ENCODE measurements at places on chromosomes 16 and 17. TPM values are rescaled to one million over a fixed set of nuclear protein-coding genes. Genes with fewer than 3 reads are reported as not detected.

ADPRM gene
- total RNA-seq, result 26.0 TPM

GRCh38 chr16:64089697-64090096, 1032.2 kb downstream of the CDH11 start:
- DNase-seq, result no peak

DNA sequence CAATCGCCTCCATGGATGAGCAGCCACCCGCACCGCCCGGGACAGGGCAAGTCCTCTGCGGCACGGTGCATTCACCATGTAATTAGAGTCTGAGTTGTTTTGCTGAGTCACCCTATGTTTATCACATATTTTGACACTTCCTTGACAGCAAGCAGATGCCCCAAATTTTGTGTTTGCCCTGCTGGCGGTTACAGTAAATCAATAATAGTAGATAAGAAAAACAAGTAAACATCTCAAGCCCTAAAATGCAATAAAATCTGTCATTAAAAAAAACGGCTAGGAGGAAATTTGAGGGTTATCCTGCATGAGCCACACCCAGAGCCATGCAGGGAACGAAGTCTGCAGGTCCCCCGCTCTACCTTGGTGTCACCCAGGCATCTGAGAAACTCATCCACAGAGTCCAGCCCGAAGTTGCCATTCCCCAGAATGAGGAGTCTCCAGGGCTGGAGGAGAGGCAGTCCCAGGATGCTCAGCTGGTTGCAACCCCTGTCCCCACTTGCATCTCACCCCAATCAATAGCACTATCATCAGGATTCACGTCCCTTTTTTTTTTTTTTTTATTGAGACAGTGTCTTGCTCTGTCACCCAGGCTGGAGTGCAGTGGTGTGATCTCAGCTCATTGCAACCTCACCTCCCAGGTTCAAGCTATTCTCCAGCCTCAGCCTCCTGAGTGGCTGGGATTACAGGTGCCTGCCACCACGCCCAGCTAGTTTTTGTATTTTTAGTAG, 16.5 kb upstream of the ST6GALNAC1 start:
- no peak for DNase-seq

DNA sequence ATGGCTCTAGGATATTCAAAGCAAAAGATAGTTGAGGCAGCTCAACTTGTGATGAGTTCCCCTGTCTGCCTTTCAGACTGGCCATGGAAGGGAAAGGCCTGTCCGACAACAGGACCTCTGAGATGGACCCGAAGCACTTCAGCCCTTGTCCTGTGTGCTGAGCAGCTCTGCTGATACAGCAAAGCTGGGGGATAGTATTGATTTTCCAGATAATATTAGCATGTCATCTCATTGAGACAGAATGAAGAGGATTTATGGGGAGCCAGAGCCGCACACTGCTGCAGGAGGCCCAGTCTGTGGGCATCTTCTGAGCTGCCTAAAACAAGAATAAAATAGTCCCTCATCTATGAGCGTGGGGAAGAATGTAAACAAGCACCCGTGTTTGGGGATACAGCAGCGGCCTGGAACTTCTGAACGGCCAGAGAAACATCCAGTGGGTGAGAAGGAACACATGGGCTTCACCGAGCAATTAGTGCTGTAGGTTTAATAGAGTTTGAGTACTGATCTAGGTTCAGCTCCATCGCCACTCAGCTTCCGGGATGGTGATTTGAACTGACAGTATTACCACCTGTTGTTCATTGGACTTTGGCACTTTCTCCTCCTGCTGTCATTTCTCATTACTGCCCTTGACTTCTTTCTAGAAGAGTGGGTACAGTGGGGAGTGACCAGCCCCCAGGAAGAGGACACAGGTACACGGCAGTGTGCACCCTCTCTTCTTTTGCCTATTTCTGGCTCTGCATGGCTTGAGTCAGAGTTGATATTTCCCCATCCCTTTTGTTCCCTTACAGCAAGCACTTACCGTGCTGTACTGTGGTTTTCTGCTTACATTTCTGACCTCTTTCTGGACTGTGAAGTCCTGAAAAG, 96.5 kb upstream of the TBX2 start:
- DNase-seq, result no peak
